Hematopoietic multipotent progenitor cell (in vitro differentiated cells): ENCODE measurements at places on chromosomes 3 and 15.

DNA sequence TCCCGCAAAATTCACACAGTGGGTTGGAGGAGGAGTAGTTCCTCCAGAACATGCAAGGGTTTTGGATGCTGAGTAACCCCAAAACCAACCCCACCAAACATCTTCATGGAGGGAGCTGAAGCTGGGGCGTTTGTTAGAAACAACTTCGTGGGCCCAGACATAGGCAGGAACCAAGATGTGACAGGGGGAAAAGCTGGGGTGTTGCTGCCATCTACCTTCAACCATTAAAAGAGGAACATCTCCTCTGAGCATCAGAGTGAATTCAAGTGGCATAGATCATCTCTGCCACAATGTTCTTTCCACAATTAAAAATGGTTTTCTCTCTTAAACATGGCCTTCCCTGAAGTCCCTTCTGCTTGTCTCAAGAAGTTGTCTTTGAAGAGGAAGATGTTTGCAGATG, 20.5 kb downstream of the SIDT1 start:
- peak; percentile 59 for DNase-seq

GRCh38 chr3:170606675-170607074, 20.8 kb upstream of the SLC7A14 start:
- no peak for DNase-seq

- DNase-seq: no peak
These were observed 26.3 kb upstream of the GOLGA6C start for GRCh38 chr15:75231836-75232235.

- no peak for DNase-seq
These were observed 109.9 kb downstream of the IGF1R start for GRCh38 chr15:98758224-98758623.

DNA sequence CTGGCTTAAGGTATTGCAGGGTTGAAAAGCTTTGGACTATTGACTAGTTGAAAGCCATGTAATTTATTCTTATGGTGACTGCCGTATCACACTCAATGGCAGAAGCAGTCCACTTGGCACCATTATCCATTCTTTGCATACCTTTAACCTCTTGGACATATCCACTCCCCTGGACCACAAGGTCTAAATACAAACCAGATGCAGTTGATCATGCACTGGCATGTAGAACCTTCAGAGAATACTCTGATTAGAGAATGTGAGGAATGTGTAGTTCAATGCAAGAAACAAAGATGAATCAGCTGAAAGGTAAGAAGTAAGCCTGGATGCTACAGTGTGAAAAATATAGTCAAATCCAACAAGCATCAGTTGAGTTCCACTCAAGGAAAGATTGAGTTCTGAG, 93.1 kb downstream of the FRMD5 start:
- DNase-seq: no peak

- peak; percentile 54 for DNase-seq
These were observed 238.2 kb downstream of the GREM1 start for GRCh38 chr15:32956006-32956405.

GRCh38 chr3:189589179-189589569, 42.0 kb upstream of the TP63 start:
- no peak for DNase-seq

- DNase-seq: no peak
These were observed 12.3 kb downstream of the MYO5C start for GRCh38 chr15:52283281-52283680.
